ENCODE measurements at places on chromosomes 6 and 20.

- no peak for DNase-seq
Observed at GRCh38 chr20:2285193-2285592, 10.6 kb upstream of the TGM3 start.

GRCh38 chr20:19872001-19872400 is 113.9 kb downstream of the RIN2 start:
- DNase-seq, result no peak

DNA sequence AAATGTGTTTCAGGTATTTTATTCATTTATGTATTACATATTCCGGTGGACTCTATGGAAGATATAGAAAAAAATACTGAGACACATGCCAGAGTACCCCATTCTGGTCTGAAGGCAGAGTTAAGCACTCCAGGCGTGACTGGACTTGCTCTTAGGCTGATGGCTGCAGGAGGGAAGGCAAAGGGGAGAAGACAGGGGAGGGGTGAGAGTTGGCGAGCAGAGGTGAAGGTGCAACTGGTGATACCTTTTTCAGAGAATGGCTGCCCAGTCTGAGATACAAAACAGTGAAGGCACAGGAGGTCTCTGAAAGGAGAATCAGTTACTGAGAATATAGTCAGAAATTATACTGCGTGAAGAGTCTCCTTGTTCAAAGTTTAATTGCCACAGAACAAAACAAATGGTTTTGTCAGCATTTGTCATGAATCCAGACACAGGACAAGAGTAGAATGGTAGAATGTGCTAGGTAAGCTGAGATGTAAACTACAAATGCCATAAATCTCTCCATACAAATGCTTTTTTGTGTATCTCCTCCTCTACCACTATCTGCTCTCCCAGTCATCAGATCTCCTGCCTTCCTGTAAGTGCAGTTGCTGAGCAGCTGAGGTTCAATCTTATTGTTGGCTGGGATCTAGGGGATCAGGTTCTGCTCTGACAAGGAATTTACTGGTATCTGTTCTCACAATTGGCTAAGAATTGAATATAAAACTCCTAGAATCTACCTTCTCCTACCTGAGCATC is 104.2 kb upstream of the DST start:
- no peak for DNase-seq

GRCh38 chr6:6890400-6890858 is 217.3 kb upstream of the RREB1 start:
- DNase-seq, result no peak

GRCh38 chr6:118307581-118307980 is 240.5 kb upstream of the PLN start:
- DNase-seq, result no peak

DNA sequence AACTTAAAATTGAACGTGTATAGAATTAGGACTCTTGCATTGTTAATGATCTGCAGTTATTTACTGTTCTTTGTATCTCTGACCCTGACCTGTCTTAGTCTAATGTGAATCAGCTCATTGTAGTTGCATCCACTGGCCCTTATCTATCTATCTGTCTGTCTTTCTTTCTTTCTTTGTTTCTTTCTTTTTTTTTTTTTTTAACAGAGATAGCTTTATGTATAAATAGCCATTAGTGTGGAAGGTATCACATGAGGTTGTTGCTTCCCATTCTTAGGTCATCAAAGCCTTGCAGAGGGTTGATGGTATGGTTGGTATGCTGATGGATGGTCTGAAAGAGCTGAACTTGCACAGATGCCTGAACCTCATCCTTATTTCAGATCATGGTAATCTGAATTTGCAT is 59.9 kb downstream of the ENPP1 start:
- DNase-seq, result no peak

DNA sequence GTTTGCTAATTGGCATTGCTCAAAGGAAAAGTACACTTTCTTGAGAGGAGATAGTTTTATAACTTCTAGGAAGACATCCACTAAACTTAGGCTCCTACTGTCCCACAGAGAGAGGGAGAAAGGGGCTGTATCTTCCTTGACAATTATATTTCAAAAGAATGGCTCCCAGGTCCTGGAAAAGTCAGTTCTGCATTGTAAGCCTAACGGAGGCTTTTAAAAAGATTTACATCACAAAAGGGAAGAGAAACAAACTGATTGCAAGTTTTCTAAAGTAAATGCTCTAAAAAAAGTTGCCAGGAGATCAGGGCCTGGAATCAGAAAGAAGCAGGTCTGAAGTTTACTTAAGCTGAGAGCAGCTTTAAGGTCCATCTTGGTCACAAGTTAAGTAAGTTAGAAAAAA is 839.5 kb downstream of the FRK start:
- DNase-seq, result no peak

DNA sequence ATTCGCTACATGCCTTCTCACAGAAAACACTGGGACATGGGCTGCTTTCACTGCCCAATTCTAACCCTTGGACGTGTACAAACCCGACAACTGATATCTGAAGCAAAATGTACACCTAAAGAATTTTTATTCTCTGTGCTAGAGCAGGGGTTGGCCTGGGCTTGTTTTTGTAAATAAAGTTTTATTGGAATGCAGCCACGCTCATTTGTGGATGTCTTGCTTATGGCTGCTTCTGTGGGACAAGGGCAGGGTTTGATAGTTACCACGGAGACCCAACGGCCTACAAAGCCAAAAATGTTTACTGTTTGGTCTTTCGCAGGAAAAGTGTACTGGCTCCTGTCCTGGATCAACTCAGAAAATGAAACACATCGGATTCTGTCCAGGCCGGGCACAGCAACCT is 58.1 kb upstream of the APCDD1L start:
- no peak for DNase-seq

GRCh38 chr6:68575765-68576439 is 59.2 kb upstream of the ADGRB3 start:
- no peak for DNase-seq

GRCh38 chr6:128112494-128112893 is 211.6 kb upstream of the THEMIS start:
- no peak for DNase-seq

- DNase-seq, result no peak
Observed at GRCh38 chr6:98942263-98942803, 5.4 kb downstream of the FBXL4 start.

GRCh38 chr6:2600363-2600762 is 150.4 kb downstream of the MYLK4 start:
- no peak for DNase-seq

DNA sequence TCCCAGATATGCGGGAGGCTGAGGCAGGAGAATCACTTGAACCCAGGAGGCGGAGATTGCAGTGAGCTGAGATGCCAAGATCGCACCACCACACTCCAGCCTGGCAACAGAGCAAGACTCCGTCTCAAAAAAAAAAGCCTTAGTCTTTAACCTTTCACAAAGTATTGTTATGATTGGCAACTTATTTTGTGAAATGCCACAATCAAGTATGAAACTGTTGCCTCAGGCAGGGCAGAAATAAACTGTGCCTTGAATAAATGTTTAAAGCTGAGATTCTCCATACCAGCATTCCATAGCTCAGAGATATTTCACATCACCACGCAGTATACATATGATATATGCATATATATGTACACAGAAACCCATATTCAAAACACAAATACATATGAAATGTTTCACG is 120.1 kb upstream of the CCDC28A start:
- DNase-seq, result no peak

- DNase-seq, result no peak
Observed at GRCh38 chr6:140541288-140541687, 1166.8 kb upstream of the CITED2 start.

GRCh38 chr6:116268589-116269293 is 11.0 kb downstream of the TSPYL1 start:
- DNase-seq, result no peak

- DNase-seq, result no peak
Observed at GRCh38 chr6:92139601-92140000, 1279.8 kb downstream of the EPHA7 start.

DNA sequence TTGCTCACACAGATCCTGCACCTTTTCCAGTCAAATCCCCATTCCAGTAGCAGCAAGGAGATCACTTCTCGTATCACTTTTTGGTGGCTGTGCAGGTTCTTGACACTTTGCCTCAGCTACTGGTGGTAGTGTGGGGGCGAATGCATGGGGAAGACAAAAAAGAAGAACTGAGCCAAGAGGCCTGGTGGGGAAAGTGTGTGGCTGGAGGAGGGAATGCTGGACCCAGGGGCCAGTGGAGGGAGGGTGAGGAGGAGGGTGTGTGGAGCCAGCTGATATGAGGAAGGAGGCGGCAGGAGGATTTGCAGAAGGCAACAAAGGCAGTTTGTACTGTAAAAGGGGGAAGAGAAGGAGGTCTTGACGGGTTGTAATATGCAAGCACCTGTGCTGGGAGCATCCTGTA is 15.7 kb upstream of the HLA-C start:
- DNase-seq, result no peak

DNA sequence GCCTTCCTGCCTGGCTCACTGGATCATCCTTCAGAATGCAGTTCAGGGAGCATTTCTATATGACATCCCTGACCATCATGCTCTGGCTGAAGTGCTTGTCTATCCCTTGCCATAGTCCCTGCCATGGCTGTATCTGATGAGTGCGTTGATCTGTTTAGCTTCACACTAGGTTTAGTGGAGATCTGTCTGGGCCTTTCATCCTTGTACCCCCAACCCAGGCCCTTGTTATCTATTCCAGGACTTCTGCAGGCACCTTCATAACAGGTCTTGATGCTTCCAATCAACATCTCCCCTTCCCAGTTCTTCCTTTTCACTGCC is 102.4 kb downstream of the QRSL1 start:
- DNase-seq, result no peak

GRCh38 chr6:11126876-11127275 is 15.4 kb upstream of the ERVFRD-1 start:
- no peak for DNase-seq

- peak; percentile 69 for DNase-seq
Observed at GRCh38 chr6:42104095-42104803, 38.2 kb downstream of the C6orf132 start.

DNA sequence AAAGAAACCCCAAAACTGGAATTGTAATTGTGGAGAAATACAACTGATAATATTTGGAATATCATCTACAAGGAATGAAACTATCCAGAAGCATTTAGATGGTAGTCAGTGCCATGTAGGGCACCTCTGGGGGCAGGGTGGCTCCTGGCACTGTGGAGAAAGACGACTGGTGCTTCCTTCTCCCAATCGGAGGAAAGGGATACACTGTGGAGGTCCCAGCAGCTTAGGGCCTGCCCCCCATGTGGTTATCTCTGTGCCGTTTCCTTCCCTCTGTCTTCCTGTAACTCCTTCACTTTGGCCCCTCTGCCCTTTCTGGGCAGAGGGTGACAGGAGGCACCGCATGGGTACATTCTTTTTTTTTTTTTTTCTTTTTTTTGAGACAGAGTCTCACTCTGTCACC is 178.4 kb downstream of the MTHFD1L start:
- DNase-seq, result no peak

- peak; percentile 20 for DNase-seq
Observed at GRCh38 chr6:42978487-42978838, 518 bp downstream of the PEX6 start.

- peak; percentile 62 for DNase-seq
Observed at GRCh38 chr6:7140631-7141378, 33.0 kb downstream of the RREB1 start.

GRCh38 chr6:32885698-32886286 is 31.8 kb downstream of the PSMB9 start:
- DNase-seq, result no peak

- no peak for DNase-seq
Observed at GRCh38 chr6:76852776-76853175, 610.5 kb downstream of the HTR1B start.

DNA sequence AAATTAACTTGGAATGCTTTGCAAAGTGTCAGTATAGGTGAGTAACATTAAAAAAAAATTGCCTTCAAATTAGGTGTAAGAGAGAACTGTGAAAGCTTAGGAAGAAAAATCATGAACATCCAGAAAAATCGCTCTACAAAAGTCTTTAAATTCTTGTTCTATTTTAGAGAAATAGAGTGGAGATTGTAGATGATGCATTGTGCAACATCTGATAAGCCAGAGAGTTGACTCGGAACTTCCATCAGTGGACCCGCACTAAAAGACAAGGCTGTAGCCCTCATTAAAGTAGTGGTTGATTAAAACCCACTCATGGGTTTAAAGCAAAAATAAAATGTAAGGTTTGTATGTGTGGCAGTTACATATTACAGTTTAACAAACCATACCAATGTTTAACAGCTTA is 35.8 kb downstream of the MAP3K4 start:
- no peak for DNase-seq

- DNase-seq, result no peak
Observed at GRCh38 chr6:259316-259715, 33.0 kb upstream of the DUSP22 start.

All from effector memory CD8-positive, alpha-beta T cell (primary cell).